ENCODE measurements at places on chromosomes 5 and 9.

DNA sequence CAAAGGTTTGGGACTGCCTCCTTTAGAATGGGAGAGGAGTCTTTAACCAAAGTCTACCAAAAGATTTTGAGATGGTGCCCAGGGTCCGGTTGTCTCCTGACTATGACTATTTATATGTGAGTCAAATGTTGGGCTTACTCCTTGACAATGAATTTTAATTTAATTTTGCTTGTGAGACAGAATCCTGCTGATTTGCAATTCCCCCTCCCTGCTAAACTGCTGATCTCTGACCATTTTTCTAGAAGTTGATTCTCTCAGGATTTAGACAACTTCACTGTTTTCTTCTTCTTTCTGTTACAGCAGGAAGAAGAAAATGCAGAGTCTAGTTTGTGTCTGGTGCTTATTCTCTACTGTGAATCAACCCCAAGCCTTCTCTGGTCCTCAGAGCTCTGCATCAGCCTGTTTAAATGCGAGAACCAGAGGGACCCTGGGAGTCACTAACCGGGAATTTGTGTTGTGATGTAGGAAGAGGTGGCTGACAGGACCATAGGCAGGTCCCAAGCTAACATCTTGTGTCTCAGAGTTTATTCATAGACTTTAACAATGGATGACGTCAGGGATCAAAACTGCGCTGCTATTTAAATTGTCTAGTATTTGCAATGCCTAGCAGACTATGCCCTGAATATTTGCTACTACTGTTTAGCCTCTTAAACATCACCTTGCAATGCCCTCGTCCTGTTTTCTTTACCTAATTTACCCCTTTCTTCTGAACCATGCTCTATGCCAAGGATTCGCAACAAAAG lies 124.0 kb upstream of the TAF11L2 start:
- no peak for DNase-seq

GRCh38 chr9:12854221-12854620 lies 79.4 kb downstream of the LURAP1L start:
- no peak for DNase-seq

- no peak for DNase-seq
Measured at GRCh38 chr9:32533336-32533735, 7.3 kb upstream of the RIGI start.

GRCh38 chr5:140568443-140569063 lies 3.9 kb downstream of the SLC35A4 start:
- no peak for DNase-seq

GRCh38 chr5:58239045-58239444 lies 220.8 kb downstream of the PLK2 start:
- DNase-seq = no peak

DNA sequence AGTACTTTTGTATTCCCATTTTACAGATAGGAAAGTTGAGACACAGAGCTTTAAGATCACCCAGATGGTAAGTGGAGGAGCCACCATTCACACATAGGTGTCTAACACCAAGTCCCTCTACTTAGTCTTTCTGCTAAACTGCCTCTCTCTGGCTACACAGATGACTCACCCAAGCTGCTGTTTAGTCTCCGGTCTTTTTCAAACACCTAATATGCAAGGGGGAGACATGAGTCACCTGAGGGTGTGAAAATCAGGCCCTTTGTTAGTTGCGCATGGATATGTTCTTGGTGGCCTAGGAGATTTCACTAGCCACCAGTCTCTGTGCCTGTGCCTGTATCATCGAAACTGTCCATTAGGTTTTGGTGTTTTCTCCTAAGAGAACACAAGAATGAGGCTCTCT lies 117.8 kb downstream of the MAST4 start:
- DNase-seq = no peak

GRCh38 chr5:141850786-141851185 lies 27.4 kb downstream of the PCDH1 start:
- no peak for DNase-seq

DNA sequence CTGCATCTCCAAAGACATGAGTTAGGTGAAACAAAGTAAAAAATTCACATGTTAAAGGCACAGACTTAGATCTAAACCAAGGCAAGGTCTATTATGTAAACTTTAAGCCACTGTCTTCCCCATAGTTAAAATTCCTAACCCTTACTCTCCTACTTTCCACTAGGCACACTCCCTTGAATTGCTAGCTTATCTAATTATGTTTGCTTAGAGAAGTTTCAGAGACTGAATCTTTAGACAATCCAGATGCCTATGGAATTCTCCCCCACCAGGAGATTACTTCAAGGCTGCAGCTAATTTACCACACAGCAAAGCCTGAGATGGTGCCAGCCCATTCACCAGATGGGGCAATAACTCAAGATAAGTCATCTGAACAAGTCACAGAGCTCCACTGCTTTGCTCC lies 803.1 kb upstream of the COX7C start:
- no peak for DNase-seq

- DNase-seq = no peak
Measured at GRCh38 chr9:126450668-126451205, 124.1 kb downstream of the MVB12B start.

DNA sequence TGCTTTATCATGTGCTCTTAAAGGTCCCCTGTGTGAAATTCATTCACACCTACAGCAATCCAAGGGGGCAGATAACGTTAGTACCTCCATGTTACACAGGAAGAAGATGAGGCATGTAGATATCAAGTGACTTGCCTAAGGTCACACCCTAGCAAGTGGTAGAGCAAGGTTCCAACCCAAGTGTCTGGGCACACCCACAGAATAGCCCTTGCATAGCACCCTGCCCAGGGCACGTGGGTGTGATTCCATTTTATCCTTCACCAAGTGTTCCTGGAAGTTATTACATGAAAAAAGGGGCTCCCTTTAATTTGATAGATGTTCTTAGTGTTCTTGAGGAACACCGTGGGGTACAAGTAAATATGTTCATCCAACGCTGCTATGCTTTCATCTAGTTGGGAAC lies 4.9 kb downstream of the TMEM171 start:
- DNase-seq = no peak

- no peak for DNase-seq
Measured at GRCh38 chr5:126004636-126005035, 418.6 kb upstream of the GRAMD2B start.
